Renal cortex interstitium (tissue), 15 donors: ENCODE measurements at places on chromosomes 6 and 20.

GRCh38 chr20:689348-689747, 13.7 kb upstream of the SCRT2 start:
- DNase-seq: no peak

GRCh38 chr6:13066050-13066449, 262.3 kb downstream of the TBC1D7 start:
- DNase-seq: no peak

- DNase-seq: no peak
Measured at GRCh38 chr6:25360621-25361020, 81.4 kb downstream of the CARMIL1 start.

DNA sequence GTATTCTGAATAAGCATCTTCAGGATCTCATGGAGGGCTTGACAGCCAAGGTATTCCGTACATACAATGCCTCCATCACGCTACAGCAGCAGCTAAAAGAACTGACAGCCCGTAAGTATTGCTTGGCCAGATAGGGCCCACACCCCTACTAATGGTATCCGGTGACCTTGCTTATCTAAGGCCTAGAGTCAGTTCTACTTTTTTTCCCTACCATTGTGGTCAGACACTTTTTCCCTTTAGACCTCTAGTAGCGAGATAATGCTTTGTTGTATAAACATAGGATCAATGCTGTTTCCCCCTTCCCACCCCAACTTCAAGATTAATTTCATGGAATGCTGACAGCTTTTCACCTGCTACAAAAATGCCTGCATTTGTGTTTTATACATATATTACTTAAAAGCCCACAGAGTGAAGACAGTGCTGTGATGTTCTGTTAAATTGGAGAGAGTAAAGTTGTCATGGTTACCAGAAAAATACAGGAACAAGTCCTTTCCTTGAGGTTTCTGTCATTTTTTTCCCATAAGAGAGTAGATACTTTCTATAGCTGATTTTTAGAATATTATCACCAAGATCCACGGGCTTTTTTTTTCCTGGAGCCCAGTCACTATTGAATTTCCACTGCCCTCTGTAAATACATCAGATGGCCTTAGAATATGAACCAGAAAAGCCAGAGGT, 20.9 kb upstream of the PLCG1 start:
- DNase-seq: no peak

GRCh38 chr20:60053125-60053817, 95.0 kb downstream of the CDH26 start:
- DNase-seq: no peak

- DNase-seq: no peak
Measured at GRCh38 chr6:125554456-125554855, 195.0 kb upstream of the HEY2 start.

DNA sequence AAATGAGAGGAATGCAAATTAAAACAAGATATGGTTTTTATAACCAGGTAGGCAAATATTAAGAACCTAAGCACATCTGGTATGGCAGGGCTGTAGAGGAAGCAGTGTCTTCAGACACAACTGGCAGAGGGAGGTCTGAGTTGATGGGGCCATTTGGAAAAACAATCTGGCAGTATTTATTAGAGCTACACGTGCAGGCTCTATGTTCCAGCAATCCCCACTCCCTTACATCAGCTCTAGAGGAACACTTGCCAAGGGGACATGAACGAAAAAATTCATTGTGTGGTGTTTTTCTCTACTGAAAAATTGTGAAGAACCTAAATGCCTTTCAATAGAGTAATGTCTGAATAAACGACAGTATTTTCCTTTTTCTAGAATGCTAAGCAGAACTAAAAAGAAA, 111.6 kb upstream of the EDN1 start:
- DNase-seq: no peak

DNA sequence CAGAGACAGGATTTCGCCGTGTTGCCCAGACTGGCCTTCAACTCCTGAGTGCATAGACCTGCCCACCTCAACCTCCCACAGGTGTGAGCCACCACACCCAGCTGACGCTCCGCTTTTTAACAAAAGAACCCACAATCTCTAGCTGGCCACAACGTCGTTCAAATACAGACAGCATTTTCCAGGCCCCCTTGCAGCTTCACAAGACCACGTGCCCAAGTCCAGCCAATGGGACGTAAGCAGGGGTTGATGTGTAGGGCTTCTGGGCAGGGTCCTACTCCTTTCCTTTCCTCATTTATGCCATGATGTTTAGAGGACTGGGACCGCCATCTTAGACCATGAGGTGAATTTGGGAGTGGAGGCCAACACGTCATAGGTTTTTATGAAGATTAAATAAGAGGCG, 81.0 kb downstream of the TFAP2C start:
- no peak for DNase-seq

GRCh38 chr6:61953851-61954250, 332.2 kb downstream of the KHDRBS2 start:
- no peak for DNase-seq

- no peak for DNase-seq
Measured at GRCh38 chr6:41059556-41059955, 6.6 kb downstream of the APOBEC2 start.

GRCh38 chr6:6483168-6483567, 105.4 kb upstream of the LY86 start:
- no peak for DNase-seq

- no peak for DNase-seq
Measured at GRCh38 chr20:834151-834746, 734 bp downstream of the FAM110A start.

DNA sequence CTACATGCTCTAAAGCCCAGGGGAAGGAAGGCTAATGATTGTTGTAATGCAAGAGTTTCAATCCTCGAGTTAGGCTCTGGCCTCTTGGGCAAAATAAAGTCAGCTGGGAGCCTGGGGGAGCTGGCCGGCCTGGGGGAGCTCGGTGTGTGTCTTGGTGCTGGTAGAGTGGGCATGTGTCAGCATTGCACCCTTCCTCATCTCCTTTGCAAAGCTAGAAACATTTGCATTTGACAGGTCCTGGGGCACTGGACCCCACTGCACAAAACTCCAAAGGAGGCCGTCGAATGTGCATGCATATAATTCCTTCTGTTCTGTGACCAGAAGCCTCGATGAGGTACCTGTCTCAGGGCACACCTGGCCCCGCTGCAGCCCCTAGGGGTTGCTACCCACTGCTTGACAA, 74.6 kb upstream of the SLC22A23 start:
- no peak for DNase-seq

DNA sequence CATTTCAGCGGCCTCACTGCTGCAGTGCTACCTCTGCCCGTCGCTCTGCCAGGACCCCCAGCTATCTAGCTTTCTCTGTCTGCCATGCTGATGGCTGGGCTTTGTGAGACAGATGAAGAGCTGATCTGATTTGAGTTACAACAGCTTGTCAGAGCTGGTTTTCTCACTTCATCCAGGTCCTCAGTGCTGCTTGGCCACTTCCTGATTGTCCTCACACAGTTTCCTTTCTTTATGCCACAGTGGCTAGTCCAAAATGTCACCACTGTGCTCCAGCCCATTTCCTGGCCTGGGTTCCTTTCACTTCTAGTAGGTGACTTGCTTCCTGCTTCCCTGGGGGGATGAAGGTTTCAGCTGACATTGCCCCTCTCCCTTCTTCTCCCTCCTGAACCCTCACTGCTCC, 35.4 kb downstream of the FNDC1 start:
- DNase-seq: no peak

GRCh38 chr20:4812641-4813075, 90.9 kb downstream of the PRND start:
- DNase-seq: no peak

DNA sequence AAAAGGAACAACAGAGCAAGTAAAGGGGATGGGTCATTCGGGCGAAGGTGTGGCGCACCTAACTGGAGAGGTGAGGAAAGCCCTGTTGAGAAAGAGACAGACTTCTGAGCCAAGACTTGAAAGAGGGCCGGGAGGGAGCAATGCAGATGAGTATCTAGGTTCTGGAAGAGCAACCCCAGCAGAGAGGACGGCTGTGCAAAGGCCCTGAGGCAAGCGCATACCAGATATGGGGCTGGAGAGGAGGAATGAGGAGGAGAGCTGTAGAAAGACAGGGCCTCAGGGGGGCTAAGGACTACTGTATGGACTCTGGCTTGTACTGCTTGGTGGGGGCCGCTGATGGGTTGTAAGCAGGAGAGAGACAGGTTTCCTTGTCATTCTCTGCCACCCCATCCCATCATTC, 21.9 kb downstream of the TRERF1 start:
- no peak for DNase-seq

DNA sequence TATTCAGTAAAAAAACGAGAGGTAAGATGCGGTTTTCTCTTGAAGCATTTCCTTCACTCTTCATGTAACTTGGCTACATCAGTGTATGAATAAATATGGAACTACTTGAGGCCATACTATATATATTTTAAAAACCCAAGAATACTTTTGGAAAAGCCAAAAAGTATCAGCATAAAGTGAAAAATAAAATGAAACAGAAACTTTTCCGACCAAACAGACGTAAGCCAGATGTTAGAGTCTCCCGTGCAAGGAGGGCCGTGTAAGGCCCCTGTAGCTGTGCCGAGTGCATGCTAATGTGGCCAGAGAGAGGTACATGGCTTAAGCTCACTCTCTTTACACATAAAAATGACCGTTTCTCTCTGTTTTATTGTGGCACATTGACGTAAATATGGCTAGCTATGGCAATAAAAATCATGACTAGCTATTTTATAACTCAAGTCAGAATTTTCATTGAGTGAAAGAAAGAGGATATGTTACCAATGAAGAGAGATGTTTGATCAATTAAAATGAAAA, 140.1 kb upstream of the GMDS start:
- DNase-seq: no peak

DNA sequence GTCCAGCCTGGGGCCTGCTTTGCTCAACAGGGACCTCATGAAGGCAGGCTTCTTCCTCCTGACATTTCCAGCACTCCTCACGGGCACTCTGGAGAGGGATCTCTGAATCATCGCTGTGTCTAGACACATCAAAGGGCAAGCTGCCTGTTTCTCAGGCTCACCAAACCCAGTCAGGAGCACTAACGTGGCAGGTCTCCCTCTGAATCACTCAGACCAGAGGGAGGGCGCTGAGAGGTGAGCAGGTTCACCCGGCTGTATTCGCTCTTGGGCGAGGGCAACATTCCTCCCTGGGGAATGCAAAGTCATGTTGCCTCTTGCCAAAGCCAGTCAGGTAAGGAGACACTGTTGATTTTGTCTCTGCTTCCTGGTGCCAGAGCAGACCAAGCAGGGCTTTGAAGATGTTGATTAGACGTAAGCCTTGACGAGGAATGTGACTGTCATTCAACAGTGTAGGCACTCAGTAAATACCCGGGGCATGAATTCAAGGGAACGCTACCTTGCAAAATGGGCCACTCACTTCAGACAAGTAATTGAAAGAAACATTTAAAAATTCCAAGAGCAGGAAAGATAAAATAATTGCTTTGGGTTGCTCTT, 50.1 kb downstream of the CYP24A1 start:
- DNase-seq: no peak

DNA sequence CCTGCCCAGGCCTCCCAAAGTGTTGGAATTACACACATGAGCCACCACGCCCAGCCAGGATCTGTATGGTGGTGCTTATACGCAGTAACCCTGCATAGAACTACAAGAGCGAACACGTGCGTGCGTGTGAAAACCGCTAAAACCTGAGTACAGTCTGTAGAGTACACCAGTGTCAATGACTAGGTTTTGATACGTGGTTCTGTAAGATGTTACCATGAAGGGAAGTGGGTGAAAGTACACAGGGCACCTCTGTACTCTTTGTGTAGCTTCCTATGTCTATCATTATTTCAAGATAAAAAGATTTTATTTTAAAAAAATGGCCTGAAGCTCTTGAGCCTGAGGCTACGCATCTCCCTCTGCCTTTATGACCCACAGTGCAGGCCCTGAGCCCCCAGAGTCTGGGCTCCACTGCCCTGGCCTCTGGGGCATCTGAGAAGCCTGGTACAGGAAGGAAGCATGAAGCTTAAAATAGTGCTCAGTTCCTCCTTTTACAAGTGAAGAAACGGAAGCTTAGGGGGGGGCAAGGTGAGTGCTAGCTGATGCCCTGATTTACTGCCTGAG, 21.6 kb downstream of the LY86 start:
- no peak for DNase-seq

DNA sequence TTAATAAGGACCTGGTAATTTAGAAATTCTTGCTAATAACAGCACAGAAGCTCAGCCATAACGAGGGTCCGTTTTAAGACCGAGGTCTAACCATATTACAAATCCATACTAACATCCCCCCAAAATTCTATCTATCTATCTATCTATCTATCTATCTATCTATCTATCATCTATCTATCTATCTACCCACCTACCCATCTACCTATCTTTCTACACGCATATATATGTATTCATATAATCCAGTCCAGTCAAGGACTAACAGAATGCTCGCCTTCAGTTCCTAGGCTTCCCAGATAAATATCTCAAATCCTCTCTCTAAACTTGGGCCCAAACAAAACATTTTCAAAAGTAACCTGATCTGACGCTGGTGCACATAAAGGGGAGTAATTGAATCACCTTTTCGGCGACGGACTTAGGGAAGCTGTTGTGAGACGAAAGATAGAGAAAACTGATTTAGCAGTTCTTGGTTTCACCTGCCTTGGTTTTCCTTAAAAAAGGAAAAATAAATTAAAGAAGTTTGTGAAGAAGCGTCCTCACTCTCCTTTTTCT, 14.5 kb downstream of the HMGN4 start:
- DNase-seq: no peak

DNA sequence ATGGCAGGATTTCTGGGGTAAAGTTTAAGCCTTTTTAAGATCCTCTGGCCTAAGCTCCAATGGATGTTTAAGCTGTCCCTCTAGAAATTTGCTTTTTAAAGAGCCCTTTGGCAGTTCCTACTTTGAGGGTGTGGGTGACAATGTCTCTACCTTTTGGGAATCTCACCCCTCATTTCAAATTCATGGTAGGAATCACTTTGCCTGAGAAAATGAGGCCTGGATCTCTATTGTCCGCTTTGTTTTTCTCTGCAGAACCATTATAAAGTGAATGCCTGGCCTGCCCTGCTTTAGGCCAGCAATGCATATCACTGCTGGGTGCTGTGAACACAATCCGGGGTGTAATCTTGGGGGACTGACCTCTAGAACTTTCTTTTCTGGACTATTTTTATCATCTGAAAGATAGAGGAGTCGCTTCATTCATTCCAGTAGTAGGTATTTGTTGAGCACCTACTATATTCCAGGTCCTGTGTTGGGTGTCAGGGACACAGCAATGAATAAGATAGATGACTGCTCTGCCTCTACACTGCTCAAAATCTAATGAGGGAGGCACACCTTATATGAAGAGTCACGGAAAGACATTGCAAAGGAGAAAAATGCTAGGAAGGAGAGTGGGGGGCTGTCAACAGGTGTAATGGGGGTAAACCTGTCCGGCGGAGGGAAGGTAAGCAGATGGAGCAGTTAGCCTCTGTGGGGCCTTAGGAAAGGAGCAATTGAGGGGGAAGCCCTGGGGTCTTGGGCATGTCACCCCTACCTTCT, 8.6 kb upstream of the COMMD7 start:
- no peak for DNase-seq

- DNase-seq: no peak
Measured at GRCh38 chr6:55518529-55519060, 60.4 kb downstream of the HMGCLL1 start.
